ENCODE measurements at places on chromosomes 2 and 18.

GRCh38 chr18:77635451-77635850 lies 385.8 kb downstream of the GALR1 start:
- DNase-seq, result peak; percentile 24

DNA sequence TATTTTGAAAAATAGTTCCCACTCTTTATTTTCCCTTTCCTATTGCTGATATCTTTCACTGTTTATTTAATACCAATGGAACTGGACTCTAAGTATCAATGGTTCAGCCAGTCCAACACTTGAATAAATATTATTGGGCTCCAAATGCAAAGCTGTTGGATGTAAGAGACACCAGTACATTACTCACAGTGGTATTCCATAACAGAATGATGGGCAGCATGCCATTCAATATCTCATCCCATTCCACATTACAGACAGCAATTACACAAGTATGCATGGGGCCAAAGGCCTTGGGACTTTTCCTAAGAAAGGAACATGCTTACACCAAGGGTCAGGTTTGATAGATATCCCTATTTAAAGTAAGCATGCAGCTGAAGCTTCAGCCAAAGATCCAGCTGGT lies 231.9 kb downstream of the RND3 start:
- no peak for DNase-seq

DNA sequence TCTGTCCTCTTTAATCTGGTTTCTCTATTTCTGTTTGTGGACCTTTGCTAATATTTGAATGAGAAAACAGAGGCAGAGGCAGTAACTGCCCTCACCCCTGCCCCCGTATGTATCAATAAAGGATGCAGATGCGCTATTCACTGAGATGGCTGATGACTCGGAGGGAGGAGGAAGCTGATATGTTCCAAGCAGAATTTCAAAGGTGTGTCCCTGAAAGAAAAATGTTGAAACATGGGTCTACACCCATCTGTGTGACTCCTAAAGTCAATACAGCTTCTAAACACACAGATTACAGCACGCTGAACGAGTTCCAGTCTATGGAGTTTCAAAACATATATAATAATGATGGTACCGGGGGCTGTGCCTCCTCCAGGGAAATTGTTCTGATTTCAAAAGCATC lies 38.8 kb downstream of the EPHA4 start:
- no peak for DNase-seq

DNA sequence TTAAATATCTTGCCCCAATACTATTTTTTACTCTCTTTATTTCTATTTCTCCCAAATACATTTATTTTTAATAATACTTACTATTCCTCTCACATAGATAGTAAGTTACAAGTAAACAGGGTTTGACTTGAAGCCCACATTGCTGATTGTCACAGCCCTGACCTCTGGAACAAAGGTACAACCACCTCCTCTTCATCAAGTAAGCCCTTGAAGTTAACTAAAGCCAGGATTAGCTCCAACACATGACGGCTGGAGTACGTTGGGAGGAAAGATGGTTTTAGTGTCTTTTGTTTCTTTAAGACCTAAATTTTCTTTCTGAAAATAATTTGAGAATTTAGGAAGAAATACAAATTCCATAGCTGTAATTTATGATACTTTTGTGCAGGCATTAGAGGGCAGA lies 949 bp downstream of the MYOM1 start:
- no peak for DNase-seq

GRCh38 chr2:28716265-28716865 lies 35.3 kb upstream of the PPP1CB start:
- DNase-seq, result peak; percentile 79

DNA sequence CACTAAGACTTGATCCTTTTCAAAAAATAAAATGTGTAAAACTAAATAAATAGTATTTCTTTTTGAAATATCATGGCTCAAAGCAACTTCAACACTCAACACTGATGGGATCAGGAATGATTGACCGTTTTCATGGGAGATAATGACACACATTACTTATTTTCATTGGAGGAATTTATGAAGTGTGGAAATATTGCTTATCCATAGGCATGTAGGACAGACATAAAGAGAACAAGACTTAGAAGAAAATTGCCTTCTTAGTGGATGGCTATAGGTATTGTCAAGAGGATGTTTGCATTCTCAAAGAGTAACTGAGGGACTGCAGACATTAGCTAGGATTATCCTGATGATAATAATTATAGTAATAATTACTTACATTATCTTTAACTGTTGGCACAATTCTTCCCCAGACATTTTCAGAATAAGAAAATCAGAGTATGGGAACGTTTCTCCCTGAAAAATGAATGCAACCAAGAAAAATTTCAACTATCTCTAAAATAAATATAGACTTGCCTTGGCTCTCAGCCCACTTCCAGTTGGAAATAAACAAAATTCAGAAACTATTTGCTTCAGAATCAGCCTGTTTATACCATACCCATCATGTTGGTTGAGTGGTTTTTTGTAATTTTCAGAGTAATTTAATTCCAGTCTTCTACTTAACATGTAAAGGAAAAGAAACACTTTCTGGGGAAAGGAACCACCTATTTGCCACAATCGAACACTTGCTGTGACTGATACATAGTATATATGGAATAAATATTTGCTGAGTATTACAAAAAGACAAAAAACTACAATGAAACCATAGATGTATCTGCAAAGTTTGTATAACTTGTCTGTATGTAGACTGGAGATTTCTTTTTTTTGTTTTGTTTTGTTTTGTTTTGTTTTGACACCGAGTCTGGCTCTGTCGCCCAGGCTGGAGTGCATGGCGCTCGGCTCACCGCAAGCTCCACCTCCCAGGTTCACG lies 165.7 kb downstream of the TMX3 start:
- no peak for DNase-seq

GRCh38 chr2:10211844-10212422 lies 89.4 kb downstream of the RRM2 start:
- DNase-seq, result no peak

DNA sequence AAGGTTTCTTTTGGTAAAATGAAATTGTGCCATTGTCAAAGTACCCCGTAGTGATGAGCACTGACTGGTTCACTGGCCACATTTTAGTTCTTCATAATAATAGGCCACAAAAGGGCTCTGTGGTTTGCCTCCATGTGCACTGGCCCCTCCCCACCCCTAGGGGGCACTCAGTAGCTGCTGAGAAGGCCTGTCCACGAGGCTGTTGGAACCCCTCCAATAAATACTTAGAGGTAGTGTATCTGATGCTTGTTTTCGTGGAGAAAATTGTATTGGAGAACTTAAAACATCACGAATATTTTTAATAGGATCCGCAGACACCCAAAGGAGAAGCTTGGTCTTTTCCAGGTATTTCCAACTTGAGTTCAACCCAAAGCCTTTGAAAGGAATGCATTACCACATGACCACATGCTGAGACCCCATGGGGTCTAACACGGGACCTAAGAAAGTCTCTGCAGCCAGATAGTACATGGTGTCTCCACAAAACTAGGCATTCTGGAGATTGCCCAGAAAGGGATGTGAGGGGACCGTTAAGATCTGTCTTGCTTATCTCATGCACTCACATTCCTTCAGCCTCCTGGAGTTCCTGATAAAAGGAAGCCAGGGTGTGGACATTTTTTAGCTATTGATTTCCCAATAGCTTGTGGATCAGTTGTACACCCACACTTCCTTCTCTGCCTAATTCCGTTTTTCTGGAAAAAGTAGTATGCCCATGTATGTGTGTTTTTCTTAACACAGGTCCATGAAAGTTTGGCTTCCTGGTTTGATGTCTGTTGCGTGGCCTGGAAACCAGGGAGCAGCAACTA lies 28.5 kb upstream of the NOSTRIN start:
- peak; percentile 55 for DNase-seq

GRCh38 chr18:9742524-9743131 lies 34.5 kb downstream of the RAB31 start:
- DNase-seq, result peak; percentile 70

GRCh38 chr2:70443726-70444125 lies 109.9 kb downstream of the TGFA start:
- no peak for DNase-seq

GRCh38 chr18:48859311-48860268 lies 91.2 kb downstream of the SMAD7 start:
- peak; percentile 90 for DNase-seq

GRCh38 chr2:86464652-86465051 lies 23.5 kb downstream of the KDM3A start:
- no peak for DNase-seq

GRCh38 chr18:79387615-79388014 lies 8.1 kb upstream of the NFATC1 start:
- DNase-seq, result no peak

DNA sequence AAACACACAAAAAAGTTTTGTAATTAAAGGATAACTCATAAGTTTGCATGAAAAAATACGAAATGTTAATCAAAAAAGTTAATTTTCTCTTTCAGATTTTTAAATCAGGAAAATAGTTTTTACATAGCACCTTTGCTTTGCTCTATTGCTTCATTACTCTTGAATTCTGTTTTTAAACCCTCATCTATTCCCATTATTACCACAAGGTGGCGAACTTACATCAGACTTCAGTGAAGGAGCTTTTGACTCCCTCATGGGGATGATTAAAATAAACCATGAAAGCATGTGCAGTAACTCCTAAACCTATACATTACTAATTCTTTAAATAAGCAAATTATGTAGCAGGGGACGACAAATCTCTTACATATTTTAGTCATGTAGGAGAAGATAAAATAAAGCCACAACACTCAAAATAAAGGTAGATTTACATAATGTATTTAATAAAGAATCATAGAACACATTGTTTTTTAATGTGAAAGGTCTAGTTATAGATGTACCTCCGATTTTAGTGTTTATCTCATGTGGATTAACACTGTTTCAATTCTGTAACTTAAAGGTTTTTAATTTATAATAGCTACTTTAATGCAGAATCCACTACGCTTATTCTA lies 105.2 kb downstream of the NETO1 start:
- no peak for DNase-seq

GRCh38 chr2:154368153-154368552 lies 330.3 kb upstream of the KCNJ3 start:
- DNase-seq, result no peak

DNA sequence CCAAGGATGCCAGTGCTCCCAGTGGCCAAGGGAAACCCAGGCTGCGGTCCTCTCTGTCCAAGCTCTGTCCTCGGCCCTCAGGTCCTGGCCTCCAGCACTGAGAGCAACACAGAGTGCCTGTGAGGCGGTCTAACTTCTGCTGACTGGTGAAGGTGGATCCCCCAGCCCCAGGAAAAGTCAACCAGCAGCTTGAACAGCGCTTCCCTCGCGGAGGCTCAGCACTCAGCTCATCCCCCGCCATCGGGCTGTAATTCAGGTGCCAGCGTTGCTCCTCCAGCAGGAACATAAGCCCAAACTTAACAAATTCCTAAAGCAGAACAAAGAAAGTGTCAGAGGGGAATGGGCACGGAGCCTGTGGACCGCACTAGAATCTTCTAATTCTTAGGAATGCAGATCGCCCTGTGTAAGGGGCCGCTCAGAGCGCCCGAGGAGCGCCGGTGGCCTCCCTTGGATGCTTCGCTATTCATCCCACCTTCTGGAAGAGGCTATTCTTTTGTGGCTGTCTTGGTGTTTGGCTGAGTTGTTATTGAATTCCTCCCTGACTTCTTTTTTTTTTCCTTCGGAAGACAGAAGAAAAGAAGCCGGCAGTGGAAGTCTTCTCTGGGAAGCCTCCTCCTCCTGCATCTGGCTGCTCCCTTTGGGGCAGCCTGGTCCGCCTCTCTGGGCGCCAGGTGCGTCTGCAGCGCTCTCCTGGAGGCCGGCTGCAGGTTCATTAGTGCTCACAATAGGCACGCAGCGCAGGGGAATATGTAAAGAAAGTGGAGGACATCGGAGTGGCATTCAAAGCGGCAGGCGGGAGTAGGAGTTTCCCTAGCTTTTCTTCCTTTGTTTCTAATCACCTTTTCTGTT lies 905.6 kb downstream of the TSN start:
- no peak for DNase-seq

- no peak for DNase-seq
Measured at GRCh38 chr2:53545604-53546003, 222.0 kb upstream of the CHAC2 start.

GRCh38 chr2:122542646-122543045 lies 787.2 kb downstream of the TSN start:
- no peak for DNase-seq

DNA sequence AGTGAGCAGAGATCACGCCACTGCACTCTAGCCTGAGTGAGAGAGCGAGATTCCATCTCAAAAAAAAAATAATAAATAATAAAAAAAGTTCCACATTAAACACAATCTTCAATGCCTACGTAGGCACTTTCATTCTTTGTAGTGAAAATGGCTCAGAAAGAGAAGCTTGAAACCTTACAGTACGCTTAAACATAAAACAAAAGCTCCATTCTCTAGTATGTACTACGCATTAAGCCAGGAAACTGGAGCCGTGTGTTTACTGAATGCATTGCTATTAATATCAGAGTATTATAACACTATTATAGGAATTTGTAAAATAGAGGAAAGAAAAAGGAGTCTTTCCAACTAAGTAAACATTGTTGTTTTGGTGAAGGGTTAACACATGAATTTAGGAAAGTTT lies 41.3 kb upstream of the LMAN1 start:
- no peak for DNase-seq

- DNase-seq, result no peak
Measured at GRCh38 chr18:66826211-66826610, 222.3 kb upstream of the CDH19 start.

GRCh38 chr2:85890522-85891176 lies 1.9 kb upstream of the ST3GAL5 start:
- DNase-seq, result no peak

DNA sequence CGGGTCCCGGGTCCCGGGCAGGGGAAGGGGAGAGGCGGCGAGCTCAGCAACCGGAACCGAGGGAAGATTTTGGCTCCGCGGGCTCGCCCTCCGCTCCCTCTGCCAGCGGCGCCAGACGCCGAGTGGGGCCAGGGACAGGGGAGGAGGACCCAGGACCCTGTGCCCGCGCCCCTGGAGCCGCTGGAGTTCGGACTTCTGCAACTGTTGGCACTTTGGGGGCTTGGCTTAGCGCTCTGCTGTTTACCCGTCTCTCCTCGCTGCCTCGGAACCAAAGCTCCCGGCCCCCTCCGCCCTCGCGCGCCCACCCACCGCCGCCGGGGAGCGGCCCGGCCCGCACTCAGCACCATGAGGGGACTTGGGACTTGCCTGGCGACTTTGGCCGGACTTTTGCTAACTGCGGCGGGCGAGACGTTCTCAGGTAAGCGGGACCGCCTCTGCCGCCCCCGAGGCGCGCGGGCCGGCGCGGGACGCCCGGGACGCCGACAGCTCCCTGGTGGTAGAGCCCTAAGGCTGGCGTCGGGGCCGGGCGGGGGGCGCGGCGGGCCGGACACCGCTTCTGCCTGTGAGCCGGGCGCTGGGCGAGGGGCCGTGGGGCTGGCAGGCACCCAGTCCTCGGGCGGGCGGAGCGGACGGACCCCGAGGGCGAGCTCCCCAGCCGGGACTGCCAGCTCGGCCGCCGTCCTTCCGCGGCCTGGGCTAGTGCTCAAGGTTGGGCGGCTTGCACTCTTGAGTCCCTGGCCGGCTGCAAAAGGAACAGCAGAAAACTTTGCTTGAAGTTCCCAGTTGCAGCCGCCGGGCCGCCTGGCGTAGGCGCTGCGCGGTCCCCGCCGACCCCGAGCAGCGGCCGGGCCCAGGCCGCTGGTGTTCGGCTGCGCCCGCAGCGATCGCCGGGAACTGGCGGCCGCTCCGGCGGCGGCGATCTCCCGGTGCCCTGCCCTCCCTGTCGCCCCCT lies 634 bp downstream of the PTPRM start:
- peak; percentile 74 for DNase-seq

- no peak for DNase-seq
Measured at GRCh38 chr2:144748443-144748842, 228.5 kb upstream of the ZEB2 start.

GRCh38 chr2:240209493-240209892 lies 69.0 kb upstream of the OTOS start:
- no peak for DNase-seq

Measured in kidney (tissue), 22 donors.